ENCODE measurements at places on chromosomes 7 and 10. TPM values are rescaled to one million over a fixed set of nuclear protein-coding genes. Genes with fewer than 3 reads are reported as not detected.
A peak's percentile ranks its signal among the peaks of the same experiment; 100 is the strongest.

The SLC26A5 gene
- 1.8 TPM for total RNA-seq

The VSTM2A gene
- not detected for total RNA-seq

The JCAD gene
- total RNA-seq = 101 TPM

The EGR2 gene
- 45.6 TPM for total RNA-seq

The C10orf71 gene
- total RNA-seq = not detected

The POLR3A gene
- total RNA-seq = 11.2 TPM

The NUTM2B gene
- 2.5 TPM for total RNA-seq

The MSMB gene
- 5.3 TPM for total RNA-seq

The PAPSS2 gene
- total RNA-seq = 137 TPM

- H3K4me3 ChIP-seq = no peak overlapping the region
- no peaks in the 10 kb centered on the region for H3K4me1 ChIP-seq
- DNase-seq = no peak
- H3K27me3 ChIP-seq = no peaks in the 10 kb centered on the region
Observed at GRCh38 chr10:27783660-27784059, 38.0 kb upstream of the MKX start.

DNA sequence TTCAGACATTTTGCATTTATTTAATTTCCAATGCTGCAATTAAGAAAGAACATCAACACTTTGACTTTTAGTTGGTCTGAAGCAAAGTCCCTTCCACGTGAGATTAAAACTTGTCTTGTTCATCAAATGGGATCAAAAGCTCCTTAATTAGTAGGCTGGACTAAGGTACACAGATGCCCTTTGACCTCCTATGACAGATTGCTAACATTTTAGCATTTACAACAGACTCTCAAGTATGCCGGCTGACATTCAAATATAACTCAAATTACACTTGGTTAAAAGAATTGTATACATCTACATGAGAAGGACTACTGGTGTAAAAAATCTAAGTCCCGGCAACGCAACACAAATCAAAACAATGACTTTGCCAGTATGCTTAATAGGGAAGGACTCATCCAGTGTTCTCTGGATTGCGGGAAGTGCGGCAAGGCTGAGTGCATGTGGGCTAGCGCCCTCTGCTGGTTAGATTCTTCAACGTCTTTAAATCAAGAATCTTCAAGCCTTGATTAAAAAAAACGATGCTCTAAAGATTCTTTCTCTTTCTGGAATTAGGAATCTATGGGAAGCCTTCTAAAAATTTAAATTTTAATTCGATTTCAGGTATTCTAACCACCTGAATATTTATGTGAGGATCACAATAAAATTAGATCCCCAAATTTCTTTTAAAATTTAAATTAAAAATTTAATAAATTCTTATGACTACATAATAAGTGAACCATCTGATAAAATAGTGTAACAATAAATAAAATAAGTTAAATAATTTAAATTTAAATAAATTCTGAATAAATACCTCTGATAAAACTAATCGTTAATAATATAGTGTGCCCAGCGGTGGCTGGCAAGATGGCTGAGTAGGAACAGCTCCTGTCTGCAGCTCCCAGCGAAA is 444.7 kb downstream of the DGKB start:
- no peaks in the 10 kb centered on the region for H3K36me3 ChIP-seq
- DNase-seq = peak; percentile 57

DNA sequence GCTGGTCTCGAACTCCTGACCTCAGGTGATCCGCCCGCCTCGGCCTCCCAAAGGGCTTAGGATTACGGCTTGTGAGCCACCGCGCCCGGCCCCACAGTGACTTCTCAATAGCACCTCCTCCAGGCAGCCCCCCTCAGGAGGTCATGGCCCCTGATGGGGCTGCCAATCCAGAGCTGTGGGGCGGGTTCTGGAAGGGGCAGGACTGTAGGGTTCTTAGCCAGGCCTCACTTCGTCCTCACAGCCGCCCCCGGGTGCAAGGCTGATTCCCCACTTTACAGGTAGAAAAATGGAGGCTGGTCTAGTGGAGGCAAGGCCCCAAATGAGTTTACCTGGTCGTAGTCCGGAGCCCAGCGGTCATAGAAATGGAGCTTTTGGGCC is 638 bp downstream of the METTL27 start:
- peaks cover 22% of the 10 kb centered on the region for H3K4me1 ChIP-seq
- peak overlapping the region; percentile 59 for H3K4me3 ChIP-seq
- no peak for DNase-seq

DNA sequence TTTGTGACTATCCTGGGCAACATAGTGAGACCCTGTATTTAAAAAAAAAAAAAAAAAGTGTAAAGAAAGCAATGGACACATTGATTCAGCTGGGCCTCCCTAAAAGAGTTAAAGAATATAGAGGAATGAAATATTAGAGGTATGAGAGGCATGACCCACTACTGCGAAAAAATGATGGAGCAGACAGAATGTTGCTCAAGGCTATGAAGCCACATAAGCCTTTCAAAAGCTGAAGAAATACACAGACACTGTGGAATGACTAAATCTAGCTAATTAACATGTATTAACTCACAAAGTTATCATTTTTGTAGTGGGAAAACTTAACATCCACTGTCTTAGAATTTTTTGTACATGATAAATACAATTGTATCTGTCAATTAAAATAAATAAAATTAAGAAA is 107.3 kb downstream of the HGF start:
- H3K27me3 ChIP-seq = no peaks in the 10 kb centered on the region
- H3K4me3 ChIP-seq = no peak overlapping the region
- peaks cover 4% of the 10 kb centered on the region for H3K4me1 ChIP-seq
- H3K27ac ChIP-seq = no peak overlapping the region
- H3K36me3 ChIP-seq = no peaks in the 10 kb centered on the region
- DNase-seq = no peak

DNA sequence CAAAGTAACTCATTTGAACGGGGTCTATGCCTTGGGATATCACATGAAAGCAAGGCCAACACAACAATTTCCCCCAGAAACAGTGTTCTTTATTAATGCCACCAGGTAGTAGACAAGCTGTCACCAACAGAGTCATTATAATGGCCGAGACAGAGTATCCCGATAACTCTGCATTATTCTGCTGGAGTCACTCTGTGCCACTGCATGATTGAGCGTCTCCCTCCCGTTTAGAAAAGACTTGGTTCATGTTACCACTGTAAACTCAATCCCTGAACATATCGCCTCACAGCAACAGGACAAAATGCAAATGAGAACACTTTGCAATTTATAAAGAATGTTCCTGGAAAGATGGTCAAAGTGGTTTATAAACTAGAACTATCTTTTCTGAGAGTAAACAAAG is 932.5 kb downstream of the GATA3 start:
- no peak overlapping the region for H3K27ac ChIP-seq
- no peaks in the 10 kb centered on the region for H3K36me3 ChIP-seq
- no peaks in the 10 kb centered on the region for H3K4me1 ChIP-seq
- no peak for DNase-seq
- no peaks in the 10 kb centered on the region for H3K27me3 ChIP-seq
- no peak overlapping the region for H3K4me3 ChIP-seq

GRCh38 chr10:73819513-73820093 is 8.2 kb upstream of the NDST2 start:
- peak; percentile 88 for DNase-seq
- peaks cover 63% of the 10 kb centered on the region for H3K36me3 ChIP-seq
- peaks cover 36% of the 10 kb centered on the region for H3K4me1 ChIP-seq
- H3K27me3 ChIP-seq = no peaks in the 10 kb centered on the region
- H3K4me3 ChIP-seq = no peak overlapping the region

DNA sequence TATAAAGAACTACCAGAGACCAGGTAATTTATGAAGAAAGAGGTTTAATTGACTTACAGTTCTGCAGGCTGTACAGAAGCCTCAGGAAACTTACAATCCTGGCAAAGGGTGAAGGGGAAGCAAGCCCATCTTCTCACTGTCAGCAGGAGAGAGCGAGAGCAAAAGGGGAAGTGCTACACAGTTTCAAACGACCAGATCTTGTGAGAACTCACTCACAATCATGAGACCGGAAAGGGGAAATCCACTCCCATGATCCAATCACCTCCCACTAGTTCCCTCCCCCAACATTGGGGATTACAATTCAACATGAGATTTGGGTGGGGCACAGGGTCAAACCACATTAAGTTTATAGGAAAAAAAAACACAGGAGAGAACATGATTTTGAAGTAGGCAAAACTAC is 222.1 kb upstream of the SHH start:
- H3K27me3 ChIP-seq = no peaks in the 10 kb centered on the region
- peak overlapping the region; percentile 12 for H3K4me3 ChIP-seq
- no peak overlapping the region for H3K27ac ChIP-seq
- DNase-seq = no peak
- no peaks in the 10 kb centered on the region for H3K36me3 ChIP-seq

- H3K27me3 ChIP-seq = no peaks in the 10 kb centered on the region
- DNase-seq = no peak
- no peak overlapping the region for H3K4me3 ChIP-seq
- H3K4me1 ChIP-seq = no peaks in the 10 kb centered on the region
- no peaks in the 10 kb centered on the region for H3K36me3 ChIP-seq
- no peak overlapping the region for H3K27ac ChIP-seq
Observed at GRCh38 chr7:133230591-133231194, 22.2 kb upstream of the EXOC4 start.

DNA sequence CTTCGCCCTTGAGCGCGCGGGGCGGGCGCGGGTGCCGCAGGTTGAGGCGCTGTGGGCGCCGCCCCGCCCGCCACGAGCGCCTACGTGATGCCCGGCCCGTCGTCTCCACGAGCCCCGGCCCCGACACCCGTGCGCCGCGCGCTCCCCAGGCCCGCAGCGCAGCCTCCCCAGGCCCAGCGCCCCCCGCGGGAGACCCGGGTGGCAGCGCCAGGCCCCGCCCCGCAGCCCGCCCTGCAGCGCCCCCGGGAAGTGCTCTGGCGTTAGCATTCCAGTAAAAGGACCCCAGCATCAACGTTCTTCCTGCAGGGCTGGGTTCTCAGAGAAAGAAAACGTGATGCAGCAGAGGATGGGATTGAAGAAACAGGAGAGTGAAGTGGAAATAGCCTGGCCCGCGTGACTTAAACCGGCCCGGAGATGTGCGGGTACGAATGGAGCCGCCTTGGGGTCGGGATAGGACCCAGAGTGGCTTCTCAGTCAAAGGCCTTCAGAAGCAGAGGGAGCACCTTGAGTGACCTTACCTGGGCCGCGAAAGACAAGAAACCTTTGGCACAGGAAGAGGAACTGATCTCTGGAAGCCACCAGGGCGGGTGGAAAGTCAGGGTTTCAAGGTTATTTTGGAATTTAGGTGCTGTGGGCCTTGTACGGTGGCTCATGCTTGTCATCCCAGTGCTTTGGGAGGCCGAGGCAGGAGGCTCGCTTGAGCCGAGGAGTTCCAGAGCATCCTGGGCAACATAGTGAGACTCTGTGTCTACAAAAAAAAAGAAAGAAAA is 1.8 kb downstream of the PFKP start:
- DNase-seq = no peak
- H3K27me3 ChIP-seq = peaks cover 23% of the 10 kb centered on the region
- H3K36me3 ChIP-seq = no peaks in the 10 kb centered on the region
- H3K4me3 ChIP-seq = peak overlapping the region; percentile 87

DNA sequence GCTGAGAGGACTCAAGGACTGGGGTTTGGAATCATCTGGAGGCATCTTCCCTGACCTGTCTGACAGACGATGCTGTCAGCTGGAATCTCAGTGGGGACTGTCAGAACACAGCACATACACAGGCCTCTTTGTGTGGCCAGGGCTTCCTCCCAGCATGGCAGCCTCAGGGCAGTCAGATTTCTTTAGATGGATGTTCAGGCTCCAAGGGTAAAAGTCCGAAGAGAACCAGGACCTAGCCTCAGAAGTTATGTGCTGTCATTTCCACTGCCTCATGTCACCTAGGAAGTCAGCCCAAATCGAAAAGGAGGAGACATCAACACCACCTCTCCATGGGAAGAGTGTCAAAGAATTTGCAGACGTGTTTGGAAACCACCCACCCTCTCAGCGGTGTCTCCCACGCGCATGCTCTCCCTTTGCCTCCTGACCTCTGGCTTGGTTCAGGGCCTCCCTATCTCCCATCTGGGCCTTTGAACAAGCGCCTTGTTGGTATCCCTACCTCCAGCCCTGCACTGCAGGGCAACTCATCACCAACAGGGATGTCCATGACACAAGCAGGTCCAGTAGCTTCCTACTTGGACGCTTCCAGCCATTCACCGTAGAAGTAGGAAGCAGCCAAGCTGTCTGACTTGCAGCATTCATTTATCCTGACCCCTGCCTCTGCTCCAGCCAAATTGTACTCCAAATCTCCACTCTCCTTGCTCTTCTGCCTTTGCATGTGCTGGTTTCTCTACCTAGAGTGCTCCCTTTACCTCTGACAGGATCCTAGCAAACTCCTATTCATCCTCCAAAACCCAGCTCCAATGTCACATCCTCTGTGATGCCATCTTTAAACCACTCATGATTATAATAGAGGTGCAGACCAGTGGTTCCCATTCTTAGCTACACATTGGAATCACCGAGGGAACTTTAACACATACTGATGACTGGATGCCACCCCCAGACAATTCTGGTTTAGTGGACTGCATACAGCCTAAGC is 121.6 kb downstream of the OAT start:
- no peak overlapping the region for H3K4me3 ChIP-seq
- H3K27me3 ChIP-seq = no peaks in the 10 kb centered on the region
- no peaks in the 10 kb centered on the region for H3K36me3 ChIP-seq
- H3K27ac ChIP-seq = no peak overlapping the region

DNA sequence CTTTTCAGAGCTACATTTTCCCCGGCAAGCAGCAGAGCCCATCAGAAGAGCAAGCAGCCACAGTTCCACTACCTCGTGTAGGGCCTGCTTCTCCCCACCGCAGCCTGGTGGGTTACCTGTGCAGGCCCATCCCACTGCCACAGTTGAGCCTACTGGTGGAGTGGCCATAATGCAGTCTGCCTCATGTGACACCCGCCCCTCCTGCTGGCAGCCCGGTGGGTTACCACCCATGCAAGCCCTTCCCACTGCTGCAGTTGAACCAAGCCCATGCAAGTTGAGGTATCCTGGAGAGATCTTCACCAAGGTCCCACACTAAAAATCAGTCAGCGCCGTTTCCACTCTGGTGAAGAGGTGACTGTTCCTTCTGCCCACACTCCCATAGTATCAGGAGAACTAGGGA is 32.1 kb upstream of the CNNM1 start:
- no peaks in the 10 kb centered on the region for H3K4me1 ChIP-seq
- H3K36me3 ChIP-seq = no peaks in the 10 kb centered on the region
- H3K27me3 ChIP-seq = no peaks in the 10 kb centered on the region
- H3K4me3 ChIP-seq = no peak overlapping the region
- no peak overlapping the region for H3K27ac ChIP-seq

DNA sequence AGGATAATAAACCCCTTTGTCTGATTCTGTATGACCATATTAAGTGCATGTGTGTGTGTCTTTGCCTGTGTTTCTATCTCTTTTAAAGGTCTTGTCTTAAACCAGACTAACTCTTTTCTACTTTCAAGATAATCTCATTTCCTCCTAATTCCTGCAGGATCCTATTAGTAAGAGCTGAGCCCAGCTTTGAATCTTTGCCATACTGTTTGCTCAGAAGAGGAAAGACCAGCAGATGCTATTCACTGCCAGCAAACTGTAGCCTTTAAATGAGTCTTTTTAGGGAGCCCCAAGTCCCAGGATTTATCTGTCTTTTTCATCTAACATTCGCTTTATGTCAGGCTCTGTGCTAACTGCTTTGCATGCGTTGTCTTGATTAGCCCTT is 2.9 kb downstream of the GPR158 start:
- H3K27ac ChIP-seq = no peak overlapping the region
- peaks cover 18% of the 10 kb centered on the region for H3K4me1 ChIP-seq
- H3K4me3 ChIP-seq = no peak overlapping the region
- no peaks in the 10 kb centered on the region for H3K36me3 ChIP-seq
- DNase-seq = no peak
